ENCODE measurements at places on chromosomes 7 and 10. TPM values are rescaled to one million over a fixed set of nuclear protein-coding genes. Genes with fewer than 3 reads are reported as not detected.
A peak's percentile ranks its signal among the peaks of the same experiment; 100 is the strongest.

EMX2 gene
- total RNA-seq: not detected

GIMAP5 gene
- not detected for total RNA-seq

PYROXD2 gene
- total RNA-seq: 6.7 TPM

GNGT1 gene
- 0.11 TPM for total RNA-seq

PVRIG gene
- not detected for total RNA-seq

LIPK gene
- not detected for total RNA-seq

GRCh38 chr7:47000561-47000960 lies 581.4 kb downstream of the TNS3 start:
- H3K36me3 ChIP-seq: no peaks in the 10 kb centered on the region

DNA sequence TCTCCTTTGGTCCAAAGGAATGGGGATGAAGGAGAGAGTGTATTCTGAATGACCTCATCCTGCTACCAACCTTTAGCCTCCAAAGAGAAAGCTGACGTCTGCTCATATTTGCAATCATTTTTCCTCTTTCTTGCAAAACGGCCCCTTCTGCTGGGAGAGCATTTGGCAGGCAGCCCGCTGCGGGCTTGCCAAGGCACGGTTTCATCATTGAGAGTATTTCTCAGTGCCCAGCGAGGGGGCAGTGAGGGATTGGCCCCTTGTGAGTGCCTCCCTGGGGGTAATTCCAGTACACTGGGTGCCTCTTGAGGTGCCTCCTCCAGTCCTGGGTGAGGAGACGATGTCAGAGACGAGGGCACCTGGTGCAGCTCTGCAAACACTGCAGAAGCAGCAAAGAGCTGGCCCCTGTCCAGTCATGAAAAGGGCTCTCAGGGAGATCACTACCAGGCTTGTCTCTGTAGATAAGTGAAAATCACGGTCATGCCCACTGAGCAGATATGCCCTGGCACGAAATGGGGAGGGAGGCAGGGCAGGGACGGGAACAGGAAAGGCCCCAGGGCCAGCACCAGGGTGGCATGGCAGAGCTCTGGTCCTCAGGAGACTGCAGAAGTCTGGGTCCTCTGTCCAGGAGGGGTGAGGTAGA lies 48.7 kb upstream of the SHH start:
- no peaks in the 10 kb centered on the region for H3K36me3 ChIP-seq
- no peak overlapping the region for H3K27ac ChIP-seq
- peak; percentile 32 for DNase-seq

GRCh38 chr7:84509522-84509921 lies 314.9 kb upstream of the SEMA3A start:
- no peak for DNase-seq
- no peak overlapping the region for H3K27ac ChIP-seq
- H3K36me3 ChIP-seq: no peaks in the 10 kb centered on the region
- no peak overlapping the region for H3K4me3 ChIP-seq
- no peaks in the 10 kb centered on the region for H3K27me3 ChIP-seq

- H3K36me3 ChIP-seq: peaks cover 30% of the 10 kb centered on the region
- no peaks in the 10 kb centered on the region for H3K4me1 ChIP-seq
- no peak for DNase-seq
- no peak overlapping the region for H3K4me3 ChIP-seq
- no peaks in the 10 kb centered on the region for H3K27me3 ChIP-seq
Observed at GRCh38 chr10:92569071-92569470, 4.8 kb downstream of the IDE start.

- DNase-seq: no peak
- no peak overlapping the region for H3K4me3 ChIP-seq
- no peaks in the 10 kb centered on the region for H3K4me1 ChIP-seq
- peaks cover 77% of the 10 kb centered on the region for H3K27me3 ChIP-seq
- no peak overlapping the region for H3K27ac ChIP-seq
Observed at GRCh38 chr10:23614483-23614882, 175.6 kb downstream of the OTUD1 start.
